Activated CD4-positive, alpha-beta T cell treated with anti-CD3 and anti-CD28 coated beads, Interleukin-2, amount 50 U/mL, for 48 hours (primary cell): ENCODE measurements at places on chromosomes 2 and 18.
A peak's percentile ranks its signal among the peaks of the same experiment; 100 is the strongest.

DNA sequence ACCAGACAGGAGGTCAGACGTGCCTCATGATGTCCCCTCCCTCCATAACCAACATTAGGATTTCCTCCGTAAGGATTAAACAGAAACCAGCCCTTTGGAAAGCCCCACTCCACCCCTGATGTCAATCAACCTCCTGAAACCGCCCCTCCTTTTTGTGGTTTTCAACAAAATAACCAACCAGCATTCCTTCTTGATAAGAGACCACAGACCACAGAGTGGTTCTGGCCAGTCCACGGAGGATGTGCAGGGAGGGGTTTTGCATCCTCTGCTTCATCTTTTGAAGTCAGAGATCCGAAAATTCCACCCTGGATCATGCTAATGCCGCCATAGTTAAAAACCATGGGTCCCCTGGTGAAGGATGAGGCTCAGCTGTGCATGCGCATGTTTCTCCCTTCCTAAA lies 180.0 kb upstream of the CCDC150 start:
- DNase-seq = no peak

DNA sequence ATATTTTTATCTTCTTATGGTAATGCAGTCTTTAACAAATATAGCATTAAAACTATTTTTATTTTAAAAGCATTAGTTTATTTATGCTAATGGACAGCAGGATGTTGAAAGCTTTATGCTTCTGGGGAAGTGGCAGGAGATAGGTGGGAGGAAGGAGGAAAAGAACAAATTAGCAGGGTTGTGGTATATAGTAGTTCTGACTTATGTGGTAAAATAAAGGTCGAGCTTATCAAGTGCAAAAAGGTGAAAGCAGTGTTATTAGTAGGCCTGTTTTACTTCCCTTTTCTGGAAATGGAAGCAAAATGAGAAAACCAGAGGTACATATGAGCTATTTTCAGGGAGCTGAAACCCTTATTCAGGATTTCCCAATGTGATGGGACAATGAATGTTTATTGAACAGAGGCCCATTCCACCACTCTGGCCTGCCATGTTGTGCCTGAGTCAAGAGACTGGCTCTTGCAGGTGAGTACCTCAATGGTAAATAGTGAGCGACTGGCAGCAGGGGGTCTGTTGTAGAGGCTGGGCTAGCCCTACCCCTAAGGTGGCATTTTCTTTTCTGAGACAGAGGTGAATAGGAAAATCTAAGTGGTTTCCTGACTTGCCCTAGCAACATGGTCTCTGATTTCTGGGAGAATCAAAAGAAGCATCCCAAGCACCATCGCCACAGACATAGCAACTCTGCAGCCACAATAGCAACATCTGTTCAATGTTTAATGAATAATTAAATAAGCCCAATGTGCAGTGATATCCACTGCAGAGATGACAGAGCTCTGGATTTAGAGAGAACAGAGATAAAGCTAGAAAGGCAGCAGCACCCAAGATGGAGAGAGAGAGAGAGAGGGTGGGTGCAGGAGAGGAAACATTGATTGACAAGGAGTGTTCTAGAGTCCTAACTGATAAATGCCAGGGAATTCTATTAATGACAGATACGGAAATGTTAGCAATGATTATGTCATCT lies 119.7 kb downstream of the UPP2 start:
- DNase-seq = no peak

DNA sequence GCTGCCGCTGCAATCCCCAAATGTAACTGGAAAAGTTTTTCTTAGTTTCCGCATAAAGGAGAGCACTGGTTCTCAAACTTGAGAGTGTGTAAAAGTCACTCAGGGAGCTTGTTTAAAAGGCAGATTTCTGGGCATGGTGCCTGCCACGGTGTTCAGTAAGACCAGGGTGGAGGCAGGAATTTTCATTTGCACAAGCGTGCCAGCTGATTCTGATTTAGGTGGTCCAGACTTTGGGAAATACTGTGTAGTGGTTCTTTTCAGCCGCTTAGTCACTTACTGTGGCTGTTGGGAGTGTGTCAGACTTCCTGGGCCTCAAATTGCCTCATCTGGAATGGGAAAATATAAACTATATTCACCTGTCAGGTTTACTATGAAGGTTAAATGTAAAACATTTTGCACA lies 788 bp downstream of the ARMC9 start:
- no peak for DNase-seq

DNA sequence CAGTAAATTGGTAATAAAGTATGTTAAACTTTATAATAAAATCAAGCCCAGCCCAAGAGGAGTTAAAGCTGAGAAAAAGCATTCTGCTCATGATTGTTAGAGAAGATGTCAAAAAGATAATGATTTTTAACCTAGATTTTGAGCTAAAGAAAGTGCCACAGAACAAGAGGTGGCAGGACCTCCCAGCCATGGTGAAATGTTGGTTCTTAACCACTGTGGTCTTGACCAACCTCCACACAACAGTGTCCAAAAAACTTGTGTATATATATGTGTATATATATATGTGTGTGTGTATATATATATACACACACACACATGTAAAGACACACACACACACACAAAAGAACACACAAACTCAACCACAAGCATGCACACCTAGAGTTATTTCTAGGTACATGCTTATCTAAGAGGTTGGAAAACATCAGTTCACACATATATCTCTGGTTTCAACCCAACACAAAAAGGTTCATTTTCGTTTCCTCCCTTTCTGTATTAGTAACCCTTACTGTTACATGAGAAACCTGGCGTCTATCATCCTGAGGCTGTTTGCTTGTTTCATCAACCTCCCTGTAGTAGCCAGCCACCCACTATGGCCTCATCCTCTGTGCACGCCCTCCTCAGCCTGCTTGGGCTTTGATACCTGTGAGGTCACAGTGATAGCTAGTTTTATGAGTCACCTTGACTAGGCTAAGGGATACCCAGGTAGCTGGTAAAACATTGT lies 631.8 kb upstream of the ID2 start:
- DNase-seq = peak; percentile 76

DNA sequence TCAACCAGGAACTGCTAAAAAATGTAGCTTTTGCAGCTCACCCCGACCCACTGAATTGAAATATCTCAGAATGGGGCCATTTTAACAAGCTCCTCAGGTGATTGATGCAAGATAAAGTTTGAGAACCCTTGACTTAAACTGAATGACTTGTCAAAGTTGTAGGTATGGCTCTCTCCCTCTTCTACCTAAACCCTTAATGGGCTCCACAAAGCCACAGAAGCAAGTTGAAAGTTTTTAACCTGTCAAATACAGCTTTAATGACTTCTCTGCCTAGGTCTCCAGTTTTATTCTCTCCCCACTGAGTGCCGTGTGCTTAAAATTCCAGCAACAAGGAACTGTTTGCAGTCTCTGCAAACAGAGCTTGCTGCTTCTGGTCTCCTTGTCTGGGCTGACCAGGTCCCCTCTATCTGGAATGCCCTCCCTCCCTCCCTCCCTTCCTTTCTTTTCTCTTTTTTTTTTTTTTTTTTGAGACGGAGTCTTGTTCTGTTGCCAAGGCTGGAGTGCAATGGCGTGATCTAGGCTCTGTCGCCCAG lies 19.7 kb upstream of the RNF125 start:
- DNase-seq = no peak

GRCh38 chr18:48136051-48136826 lies 205.8 kb upstream of the SMAD2 start:
- no peak for DNase-seq

DNA sequence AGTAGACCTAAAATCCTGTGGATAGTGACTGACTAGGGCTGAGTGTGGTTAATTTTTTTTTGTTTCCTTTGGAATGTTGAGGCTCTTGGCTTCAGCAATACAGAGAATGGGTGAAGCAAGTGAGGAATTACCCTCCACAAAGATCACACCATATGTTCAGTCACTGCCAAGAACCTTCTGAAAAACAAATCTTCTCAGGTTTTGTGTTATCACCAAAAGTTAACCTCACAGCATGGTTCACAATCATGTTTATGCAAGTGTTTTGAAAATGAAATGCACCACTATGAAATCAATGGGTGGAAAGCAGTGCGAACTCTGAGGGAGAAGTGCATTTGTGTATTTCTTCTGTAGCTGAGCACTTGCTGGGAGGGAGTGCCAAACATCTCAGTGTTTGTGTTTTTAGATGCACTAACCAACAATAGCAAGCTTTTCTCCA lies 44.4 kb downstream of the SPATS2L start:
- DNase-seq = no peak

DNA sequence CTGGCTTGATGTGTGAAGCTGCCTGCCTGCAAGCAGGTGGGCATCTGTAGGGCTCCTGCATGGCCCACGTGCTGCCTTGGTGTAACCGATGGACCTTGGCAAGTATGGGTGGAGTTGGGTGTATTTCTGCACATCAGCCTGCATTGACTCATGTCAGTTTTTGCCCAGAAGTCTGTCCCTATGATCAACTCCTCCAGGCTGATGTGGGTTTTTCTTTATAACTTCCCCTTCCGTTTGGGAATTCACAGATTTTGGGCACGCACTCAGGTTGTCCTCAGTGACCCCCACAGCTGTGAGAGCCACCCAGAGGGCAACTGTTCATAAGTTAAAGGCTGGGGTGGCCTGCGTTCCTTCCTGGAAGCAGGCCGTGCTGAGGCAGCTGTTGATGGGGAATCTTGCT lies 123.3 kb downstream of the NCK2 start:
- DNase-seq = no peak

GRCh38 chr2:215619022-215619958 lies 183.4 kb upstream of the FN1 start:
- DNase-seq = peak; percentile 6

- no peak for DNase-seq
Measured at GRCh38 chr2:72745679-72746368, 80.0 kb downstream of the EXOC6B start.

DNA sequence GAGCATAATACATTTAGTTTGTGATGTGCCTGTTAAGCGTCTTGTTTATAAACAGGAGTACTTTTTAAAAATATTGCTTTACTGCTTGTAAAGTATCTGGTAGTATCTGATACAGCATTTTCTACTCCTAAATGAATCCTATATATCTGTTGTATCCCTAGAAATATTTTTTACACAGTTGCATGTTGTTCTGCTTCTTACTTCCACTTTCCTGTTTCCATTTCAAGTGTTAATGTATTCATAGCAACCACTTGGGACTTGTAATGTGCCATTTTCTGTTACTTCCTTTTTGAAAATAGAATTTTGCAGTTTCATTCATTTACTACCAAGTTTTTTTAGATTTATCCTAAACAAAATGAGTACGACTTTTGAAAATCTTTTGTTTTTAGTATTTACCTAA lies 24.9 kb downstream of the CCNT2 start:
- no peak for DNase-seq

GRCh38 chr2:111678651-111679050 lies 205.3 kb downstream of the ANAPC1 start:
- DNase-seq = no peak

- DNase-seq = no peak
Measured at GRCh38 chr18:55416791-55417190, 171.2 kb downstream of the TCF4 start.

DNA sequence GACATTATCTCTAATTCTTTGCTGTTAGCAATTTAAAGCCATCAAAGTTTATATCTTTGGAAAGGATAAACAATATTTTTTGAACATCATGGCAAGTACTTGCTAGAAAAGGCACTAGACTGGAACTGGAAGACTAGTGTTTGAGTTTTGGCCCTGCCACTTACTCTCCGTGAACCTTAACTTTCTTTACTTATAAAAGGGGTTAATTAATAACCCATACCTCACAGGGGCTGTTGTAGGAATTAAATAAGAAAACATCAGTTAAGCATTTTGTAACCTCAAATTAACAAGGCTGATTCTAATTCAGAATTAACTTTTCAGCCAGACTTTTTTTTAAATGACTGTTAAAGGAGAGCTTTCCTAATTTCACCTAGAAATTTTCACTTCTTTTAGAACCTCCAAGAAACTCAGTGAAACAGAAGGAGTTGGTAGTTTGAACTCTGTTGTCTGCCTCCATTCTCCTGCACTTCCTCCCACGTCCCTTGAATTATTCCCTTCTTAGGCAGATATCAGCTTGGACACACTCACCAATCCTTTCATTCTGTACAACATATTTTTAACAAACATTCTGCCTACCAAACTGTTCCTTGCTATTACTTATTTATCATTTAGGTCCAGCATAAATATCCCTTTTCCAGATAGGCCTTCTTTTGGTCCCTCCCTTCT lies 79.5 kb downstream of the COX7A2L start:
- DNase-seq = no peak
